ENCODE measurements at places on chromosomes 1 and 21.

DNA sequence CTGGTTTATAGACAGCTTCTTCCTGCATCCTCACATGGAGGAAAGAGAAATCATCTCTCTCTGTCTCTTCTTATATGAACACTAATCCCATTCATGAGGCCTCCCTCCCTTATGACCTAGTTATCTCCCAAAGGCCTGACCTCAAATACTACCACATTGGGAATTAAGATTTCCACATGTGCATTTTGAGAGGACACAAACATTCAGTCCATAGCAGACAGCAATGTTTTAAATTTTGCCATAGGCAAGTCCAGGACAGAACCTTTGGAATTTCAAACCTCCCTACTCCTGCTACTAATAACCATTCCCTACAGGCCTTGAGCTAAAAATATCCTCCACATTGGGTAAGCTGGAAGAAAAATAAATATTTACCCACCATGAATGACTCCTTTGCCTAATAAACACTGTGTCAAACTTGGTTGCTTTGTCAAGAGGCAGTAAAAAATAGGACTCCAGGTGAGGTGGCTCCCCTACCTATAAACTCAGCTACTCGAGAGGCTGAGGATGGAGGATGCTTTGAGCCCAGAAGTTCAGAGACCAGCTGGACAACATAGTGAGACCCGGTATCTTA, 113.7 kb downstream of the ZNF281 start:
- DNase-seq, result no peak

- no peak for DNase-seq
Observed at GRCh38 chr1:5949085-5949760, 43.0 kb downstream of the NPHP4 start.

GRCh38 chr1:156652131-156652991, 10.4 kb downstream of the BCAN start:
- peak; percentile 88 for DNase-seq

DNA sequence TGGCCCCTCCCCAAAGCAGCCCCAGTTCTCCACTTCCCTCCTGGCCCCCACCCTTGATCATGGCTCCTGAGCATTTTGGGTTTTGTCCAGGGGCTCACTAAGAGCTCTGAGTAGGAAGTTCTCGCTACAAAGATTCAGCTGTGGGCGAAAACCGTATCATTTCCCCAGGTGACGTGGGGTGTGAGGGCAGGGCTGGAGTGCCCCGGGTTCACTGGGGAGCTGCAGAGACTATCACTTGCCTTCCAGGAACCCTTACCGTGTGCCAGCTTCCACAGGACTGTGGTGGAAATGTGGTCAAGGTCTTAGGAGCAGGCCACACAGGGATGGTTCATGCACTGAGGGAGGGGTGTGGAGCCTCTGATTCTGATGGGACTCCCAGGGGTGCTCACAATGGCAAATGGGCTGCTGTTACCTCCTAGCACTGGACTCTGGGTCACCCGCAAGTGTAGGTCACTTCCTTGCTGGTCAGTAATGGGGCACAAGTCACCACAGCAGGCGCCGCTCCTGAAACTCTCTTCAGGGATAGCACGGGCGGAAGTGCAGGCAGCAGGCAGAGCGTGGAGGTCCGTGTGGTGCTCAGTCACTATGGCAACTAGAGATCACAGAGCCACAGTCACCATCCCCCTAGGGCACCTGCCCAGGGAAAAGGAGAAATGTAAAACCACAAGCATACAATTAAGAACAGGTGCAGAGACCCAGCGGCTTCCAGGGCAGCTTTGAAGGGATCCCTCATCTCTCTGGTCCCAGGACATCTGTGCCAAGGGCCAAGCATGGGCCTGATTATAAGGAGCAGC, 35.4 kb downstream of the RSPH1 start:
- peak; percentile 38 for DNase-seq

All from suppressor macrophage (primary cell).